H4 (cell line): ENCODE measurements at places on chromosomes 5 and 9.

GRCh38 chr5:1011741-1012312 is 3.2 kb downstream of the NKD2 start:
- DNase-seq: no peak

DNA sequence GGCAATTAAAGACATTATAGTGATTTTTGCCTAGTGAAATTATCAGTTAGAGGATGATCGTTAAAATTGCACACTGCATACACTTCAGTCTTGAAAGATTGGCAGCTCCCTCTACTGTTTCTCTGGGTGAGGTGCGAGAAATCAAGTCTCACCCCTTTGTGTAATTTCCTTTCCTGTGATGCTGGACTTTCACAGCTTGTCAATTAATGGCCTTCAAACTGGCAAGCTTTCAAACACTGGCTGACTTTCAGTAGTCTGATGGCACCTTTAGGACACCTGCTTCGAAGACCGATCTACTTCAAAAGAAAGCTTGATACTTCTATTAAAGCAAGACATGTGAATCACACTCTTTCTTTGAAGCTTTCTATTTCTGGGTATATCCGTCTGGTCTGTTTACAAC is 706.7 kb upstream of the PTPRD start:
- no peak for DNase-seq

DNA sequence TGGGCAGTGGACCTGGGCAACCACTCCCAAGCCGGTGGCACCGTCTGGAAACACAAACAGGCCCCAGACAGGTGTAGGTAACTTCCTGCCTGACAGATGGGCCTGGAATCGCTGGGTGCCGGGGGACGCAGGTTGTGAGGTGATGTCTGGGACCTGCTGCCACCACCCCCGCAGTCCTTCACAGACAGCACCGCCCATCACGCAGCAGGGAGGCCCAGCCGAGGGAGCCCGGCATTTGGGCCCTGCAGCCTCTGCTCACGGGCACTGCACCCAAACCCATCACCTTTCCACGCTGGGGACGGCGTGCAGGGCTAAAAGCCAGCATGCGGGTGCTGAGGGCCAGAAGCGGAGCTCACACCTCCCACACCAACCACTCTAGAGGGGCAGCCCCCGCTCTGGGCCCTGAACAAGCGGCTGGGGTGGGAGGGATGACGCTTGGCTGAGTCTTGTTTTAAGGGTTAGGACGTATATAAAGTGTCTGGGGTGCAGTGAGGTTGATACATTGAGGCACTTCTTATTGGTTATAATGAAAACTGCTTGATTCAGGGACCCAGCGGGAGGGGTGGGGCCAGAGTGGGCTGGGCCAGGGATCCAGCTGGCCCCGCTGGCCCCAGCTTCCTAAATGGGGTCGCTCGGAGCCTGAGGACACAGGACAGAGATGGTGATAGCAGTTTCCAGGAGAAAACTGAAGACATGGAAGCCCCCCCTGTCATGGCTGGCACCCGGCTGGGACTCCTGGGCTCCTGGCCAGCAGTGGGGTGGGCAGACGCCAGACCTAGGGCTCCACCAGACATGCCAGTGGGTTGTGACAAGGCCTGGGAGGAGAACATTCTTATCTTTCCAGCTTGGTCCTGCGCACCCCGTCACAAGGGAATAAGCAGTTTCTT is 11.3 kb downstream of the MYMK start:
- DNase-seq: no peak

DNA sequence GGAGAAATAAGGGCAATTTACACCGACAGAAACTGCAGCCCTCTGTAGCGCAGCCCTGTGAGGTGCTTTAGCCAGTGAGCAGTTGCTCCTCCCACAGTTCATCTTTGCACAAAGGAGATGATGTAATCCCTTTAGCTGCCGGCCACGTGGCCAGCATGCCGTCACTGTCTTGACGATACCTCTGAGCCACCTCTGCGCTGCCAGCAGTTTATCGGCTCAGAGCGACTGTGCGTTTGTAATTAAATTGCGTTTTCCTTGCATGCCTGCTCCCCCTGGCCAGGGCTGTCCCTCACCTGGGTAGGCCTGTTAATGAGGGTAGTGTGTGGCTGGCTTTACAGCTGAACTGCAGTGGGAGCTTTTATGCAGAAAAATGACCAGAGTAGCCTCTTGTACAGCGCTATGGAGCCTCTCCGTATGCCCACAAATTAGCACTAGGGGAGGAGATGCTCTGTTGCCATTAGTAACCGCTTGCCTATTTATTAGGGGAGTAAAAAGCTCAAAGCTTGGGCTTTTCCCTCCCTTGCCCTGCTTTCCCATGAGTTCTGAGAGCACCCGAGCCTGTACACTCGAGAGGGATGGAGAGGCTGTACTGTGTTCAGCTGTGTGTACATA is 107.0 kb downstream of the TRIO start:
- peak; percentile 58 for DNase-seq

- peak; percentile 76 for DNase-seq
Measured at GRCh38 chr5:147481376-147481775, 28.5 kb downstream of the DPYSL3 start.
